ENCODE measurements at places on chromosomes 5 and 9.

DNA sequence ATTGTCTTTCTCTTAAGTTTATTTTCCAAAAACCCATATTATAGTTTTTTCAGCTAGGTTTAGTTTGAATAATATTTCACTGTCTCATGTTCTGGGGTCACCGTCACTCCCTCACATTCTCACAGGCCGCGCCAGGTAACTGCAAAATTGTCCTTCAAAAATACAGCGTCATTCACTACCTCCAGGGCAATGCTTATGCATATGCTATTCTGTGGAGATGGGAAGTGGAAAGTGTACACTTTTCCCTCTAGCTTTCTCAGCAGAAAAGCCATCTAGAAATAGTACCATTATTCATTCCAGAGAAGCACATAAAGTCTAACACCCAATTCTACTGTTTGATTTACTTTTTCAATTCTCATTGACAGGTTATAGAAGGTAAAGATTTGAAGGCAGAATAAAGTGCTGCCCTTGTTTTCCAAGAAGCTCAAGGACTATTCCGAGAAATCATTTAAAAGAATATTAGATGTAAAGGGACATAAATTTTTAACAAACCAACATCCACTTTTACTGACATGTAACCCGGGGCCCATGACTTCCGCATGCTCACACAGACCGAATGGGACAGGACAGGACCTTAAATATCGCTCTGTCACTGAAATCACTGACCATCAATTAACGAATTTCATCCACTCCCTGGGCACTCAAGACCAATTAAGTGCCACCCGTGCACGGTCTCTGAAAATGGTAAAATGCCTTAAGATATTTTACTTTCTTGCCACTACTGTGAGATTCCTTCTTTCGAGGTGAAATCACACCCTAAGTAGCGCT, 720 bp downstream of the NUDT12 start:
- DNase-seq = peak; percentile 4

DNA sequence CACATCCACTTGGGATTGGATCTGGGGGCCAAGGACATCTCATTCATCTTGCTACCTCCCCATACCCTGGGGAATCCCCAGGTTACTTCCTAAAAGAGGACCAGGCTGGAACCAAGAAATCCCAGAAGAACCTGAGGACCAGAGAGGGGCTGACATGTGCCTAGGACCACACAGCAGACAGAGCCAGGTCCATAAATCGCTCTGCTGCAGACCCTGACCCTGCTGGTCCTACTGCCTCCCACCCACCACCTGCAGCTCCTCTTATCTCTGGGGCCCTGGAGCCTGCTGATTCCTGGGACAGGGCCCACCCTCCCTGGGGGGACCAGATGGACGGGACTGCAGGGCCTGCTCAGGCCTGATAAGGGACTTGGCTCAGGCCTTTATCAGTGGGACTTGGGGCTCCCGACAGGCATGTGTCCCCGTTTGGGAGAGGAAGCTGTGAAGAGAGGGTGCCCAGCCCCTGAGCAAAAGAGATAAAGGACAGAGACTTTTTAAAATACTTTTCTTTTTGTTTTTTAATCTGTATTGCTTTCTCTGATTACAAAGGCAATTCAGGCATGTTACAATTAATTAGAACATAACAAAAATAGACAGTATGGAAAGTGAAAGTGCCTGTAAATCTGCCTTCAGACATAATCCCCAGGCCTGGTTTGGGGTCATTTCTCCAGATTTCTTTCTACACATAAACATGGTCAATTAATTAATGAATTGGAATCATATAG, 101.3 kb upstream of the LARP1 start:
- DNase-seq = no peak

DNA sequence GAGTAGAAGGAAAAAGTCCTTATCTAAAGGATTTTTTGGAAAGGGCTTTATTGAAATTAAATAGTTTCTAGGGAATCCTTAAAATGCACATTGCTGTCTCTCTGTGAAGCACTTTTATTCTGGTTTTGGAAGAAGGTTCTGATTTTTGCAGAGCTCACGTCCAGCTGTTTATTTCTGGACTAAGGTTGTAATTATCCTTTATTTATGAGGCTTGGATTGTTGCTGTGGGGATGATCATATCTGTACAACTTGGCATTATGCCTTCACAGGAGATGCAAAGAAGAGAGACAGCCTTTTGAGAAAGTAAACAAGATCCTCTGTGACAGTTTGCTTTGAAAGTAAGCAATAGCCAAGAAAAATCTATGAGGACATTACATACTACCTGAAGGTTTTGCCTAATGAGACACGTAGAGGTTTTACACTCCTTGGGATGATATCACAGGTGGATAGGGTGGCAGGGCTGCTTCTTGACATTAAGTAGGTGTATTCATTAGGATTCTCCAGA, 14.6 kb downstream of the SMARCA2 start:
- DNase-seq = no peak

DNA sequence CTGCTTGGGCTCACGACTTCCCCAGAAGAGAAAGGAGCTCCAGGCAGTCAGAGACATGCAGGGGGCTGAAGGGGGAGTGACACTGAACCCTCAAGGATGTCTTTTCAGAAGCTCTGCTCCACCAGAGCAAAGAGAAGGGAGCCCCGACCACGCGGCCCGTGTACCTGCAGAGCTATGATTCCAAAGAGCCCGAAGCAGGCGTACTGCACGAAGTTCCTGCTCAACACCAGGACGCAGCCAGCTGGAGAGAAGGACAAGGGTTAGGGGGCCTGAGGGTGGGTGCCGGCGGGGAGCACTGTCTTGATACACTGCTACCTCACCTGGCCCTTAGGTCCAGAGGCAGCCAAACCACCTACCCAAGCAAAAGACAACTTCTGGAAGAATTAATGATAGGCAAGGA, 9.4 kb downstream of the SURF4 start:
- no peak for DNase-seq

DNA sequence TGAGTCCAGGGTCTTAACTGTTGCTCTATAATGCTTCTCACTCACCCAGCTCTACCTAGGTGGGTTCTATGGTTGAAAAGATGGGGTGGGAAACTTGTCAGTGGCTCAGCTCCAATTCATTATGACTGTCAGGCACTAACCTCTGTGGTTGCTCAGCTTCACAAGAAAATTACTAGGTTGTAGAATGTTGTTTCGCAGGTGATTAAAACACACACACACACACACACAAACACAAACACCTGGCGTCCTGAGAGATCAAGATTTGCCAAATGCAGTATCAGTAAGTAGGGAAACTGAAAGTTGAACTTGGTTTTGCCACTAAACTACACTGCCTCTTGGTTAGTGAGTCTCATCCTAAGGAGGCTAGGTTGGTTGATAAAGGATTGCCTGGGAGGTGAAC, 2.8 kb downstream of the MCCC2 start:
- DNase-seq = no peak

DNA sequence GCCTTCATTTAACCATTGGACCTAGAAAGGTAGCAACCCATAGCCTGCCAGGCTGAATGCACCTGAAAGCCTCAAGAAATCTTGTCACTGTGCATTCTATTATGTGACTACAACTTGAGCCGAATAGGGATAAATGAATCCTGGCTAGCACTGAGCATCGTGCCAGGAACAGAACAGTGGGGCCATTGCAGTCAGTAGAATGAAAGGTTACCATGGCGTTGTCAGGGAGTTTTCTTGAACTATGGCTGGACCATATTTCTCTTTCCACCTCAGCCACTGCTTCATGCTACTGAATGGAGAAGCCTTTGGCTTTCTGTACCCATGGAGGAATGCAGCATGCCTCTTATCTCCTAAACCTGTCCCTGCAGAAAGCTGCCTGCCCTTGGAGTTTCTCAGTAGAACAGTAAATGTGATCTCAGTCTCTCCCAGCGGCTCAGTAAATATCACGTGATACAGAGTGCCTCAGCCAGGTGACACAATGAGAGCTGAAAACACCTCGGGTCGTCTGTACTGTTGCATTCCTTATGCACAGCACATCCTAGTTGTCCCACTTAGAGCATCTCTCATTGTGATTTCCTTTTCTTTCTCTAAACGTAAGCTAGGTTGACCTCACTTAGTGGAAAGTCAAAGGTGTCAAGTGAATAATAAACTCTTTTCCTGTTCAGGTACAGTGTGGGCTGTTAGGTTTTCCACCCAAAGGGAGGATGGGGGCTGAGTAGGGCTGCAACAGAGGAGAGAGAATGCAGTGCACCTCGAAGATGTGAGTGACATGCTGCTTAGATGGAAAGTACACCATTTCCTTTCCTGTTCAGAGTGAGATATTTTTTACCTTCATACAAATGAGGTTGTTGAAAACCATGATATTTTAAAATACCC, 115.3 kb downstream of the MACIR start:
- DNase-seq = peak; percentile 55

DNA sequence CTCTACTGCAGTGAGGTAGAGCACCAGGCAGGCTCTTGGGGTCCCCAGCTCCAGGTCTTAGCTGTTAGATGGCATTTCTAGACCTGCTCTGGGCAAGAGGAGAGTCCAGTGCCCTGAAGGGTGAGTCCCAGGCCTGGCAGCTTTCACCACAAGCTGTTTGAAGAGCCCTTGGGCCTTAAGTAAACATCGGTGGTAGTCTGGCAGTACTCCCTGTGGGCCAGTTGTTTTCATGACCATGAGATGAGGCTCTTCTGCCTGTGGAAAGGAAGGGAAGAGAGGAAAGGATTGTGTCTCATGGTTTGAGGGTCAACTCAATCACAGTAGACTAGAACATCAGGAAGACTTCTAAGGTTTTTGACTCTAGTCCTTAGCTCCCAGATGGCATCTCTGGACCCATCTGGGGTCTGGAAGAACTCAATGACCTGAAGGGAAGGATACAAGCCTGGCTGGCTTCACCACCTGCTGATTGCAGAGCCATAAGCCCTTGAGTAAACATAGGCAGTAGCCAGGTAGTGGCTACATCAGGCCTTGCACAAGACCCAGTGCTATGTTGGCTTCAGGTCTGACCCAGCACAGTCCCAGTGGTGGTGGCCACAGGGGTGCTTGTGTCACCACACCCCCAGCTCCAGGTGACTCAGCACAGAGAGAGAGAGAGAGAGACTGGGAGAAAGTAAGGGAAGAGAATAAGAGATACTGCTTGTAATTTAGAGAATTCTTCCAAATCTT, 114.3 kb upstream of the PCSK5 start:
- DNase-seq = no peak

DNA sequence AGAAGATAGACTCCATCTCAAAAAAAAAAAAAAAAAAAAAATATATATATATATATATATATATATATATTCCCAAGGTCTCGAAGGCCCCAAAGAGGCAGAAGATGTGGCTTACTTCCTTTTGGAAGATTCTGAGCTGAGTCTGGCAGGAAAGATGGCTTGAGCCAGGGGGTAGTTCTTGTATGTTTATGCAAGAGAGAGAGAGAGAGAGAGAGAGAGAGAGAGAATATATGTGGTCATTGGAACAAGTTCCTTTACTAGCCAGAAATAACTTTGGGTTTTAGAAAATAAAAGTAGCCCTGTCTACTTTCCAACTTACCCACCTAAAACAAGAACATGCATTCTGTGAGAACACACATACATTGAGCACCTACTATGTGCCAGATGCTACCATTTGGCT, 17.6 kb downstream of the NCS1 start:
- no peak for DNase-seq

DNA sequence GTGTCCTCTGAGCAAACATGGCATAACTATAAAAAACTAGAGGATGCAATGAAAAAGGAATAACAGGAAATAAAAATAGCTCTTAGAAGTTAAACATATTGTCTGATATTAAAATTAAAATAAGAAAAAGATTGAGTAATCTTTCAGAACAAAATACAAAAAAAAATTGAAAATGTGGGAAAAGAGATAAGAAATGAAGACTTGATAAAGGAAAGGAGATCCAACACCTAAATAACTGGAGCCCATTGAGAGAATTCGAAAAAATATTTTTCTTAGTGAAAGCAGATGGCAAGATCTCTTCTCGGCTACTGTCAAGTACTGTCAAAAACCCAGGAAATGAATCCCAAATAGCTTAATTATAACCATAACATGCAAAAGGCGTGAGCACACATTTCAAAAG, 24.9 kb downstream of the LIFR start:
- DNase-seq = no peak

DNA sequence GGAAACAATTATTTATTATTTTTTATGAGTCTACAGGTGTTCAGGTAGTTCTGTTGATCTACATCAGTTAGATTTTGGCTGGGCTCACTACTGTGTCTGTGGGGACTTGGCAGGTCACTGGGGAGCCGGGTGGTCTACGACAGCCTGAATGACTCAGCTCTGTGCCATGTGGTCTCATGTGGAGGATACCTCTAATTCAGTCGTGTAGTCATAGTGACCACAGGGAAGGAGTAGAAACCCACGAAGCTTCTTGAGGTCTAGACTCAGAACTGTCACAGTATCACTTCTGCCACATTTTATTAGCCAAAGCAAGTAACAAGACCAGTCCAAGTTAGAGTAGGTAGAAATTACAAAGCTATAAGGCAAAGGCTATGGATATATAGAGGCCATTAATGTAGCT, 64.7 kb upstream of the GRAMD2B start:
- DNase-seq = no peak

DNA sequence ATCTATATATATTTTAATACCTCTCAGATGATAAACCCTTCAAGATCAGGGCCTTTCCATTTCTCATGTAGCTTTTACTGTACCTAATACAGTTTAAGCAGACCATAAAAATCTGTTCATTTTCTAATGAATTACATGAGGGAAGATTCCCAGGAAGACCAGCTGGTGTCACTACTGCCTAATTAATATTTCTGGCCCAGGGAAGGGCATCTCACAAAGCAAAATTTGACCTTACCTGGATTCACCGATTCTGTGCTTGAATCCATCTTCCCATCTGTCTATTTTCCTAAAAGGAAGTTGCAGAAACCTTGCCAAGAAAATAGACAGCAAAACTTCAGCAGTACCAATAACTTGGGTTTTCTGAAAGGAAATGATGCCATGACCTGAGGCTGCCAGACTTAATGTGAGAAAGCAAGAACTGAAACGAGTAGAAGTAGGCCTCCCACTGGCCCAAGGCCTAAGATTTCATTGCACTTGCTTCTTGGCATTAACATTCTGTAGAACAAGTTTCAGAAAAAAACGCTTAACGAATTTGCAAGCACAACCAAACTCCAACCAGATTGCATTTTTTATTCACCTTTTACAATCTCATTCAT, 83.0 kb upstream of the GLIS3 start:
- DNase-seq = peak; percentile 32

DNA sequence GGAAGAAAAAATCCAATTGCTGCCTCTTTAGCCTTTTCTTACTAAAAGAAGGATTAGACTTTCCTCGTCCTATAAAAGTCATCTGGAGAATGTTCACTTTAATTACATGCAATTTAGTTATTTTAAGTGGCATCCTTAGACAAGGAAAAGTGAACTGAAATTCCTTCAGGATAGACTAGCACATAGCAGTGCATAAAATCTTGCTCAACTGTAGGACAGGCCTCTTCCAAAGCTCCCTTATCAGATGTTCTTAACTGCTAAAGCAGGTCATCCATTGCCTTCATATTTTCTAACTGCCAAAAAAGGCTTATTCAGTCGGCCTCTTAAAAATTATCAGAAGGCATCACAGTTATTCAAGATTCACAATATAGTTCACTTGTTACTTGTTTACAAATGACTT, 396.5 kb downstream of the DMRT2 start:
- no peak for DNase-seq

DNA sequence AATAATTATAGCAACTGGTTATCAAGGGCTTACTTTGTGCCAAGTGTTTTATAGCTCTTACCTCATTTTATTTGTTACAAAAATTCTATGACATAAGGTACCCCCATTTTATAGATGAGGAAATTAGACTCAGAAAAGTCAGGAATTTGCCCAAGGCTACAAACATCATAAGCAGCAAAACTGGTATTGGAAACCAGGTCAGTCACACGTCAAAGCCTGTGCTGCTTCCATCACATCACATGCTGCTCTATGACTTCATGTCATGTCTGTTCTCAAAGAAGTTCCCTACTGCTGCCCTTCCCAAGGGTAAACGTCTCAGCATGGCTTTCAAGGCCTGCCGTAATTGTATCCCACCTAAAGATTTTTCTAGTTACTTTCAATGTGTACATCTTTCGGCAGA, 6.9 kb upstream of the KIF2A start:
- no peak for DNase-seq

All from Ammon's horn (tissue), 1 donor.